RKO (cell line): ENCODE measurements at places on chromosomes 2 and 18.

- peak; percentile 61 for DNase-seq
Measured at GRCh38 chr2:230042195-230042594, 26.5 kb downstream of the SLC16A14 start.

- DNase-seq, result no peak
Measured at GRCh38 chr2:85368921-85369320, 14.4 kb downstream of the ELMOD3 start.

DNA sequence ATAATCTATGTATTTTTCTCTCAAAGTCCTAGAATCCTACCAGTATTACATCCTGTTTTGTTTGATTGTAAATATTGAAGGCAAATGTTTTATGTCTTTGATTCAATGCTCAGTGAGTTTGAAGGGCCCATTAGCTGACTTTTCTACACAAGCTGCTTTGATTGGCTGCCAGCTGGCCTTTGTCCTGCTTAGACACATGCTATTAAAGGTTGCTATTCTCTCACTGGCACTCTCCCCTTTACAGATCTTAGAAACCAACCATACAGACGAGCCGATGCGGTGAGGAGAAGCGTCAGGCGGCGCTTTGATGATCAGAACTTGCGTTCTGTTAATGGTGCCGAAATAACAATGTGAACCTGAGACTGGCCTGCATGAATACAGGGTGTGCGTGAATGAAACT, 69.7 kb downstream of the PRPF40A start:
- DNase-seq, result no peak

DNA sequence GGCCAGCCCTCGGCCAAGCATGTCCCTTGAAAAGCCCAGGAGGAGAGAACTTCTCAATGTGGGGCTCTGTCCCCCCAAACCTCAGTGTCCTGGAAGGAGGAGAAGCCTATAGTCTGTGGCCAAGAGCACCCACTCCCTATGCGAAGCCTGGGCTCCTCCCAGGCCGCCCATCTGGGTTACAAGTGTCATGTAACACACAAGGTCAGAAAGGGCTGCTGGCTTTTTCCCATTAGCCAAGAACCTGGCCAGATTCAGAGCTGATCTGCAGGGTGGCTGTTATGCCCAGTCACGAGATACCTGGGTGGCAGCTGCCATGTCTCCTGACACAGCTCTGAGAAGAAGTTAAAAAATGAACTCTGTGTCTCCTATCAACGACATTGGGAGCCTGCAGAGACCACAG, 170.7 kb downstream of the TNS1 start:
- no peak for DNase-seq

DNA sequence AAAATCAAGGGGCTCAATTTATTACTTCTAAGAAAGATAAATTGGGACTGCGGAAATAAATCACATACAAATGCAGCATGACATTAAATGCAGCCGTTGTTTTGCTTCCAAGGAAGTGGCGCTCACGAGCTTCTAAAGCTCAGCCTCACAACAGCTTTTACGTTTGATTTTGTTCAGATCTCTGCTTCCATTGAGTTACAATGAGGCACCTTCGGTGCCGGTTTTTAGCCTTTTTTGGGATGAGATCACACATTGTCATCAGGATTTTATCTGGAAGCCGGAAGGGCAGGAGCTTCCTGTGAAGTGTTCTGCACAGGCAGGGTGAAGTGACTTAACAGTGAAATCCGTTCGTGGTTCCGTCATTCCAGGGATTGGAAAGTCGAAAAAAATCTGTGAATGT, 209.8 kb downstream of the DCDC2C start:
- DNase-seq, result no peak

- no peak for DNase-seq
Measured at GRCh38 chr2:198595721-198596120, 791.3 kb downstream of the PLCL1 start.

GRCh38 chr18:10162340-10162739, 248.5 kb downstream of the VAPA start:
- no peak for DNase-seq

DNA sequence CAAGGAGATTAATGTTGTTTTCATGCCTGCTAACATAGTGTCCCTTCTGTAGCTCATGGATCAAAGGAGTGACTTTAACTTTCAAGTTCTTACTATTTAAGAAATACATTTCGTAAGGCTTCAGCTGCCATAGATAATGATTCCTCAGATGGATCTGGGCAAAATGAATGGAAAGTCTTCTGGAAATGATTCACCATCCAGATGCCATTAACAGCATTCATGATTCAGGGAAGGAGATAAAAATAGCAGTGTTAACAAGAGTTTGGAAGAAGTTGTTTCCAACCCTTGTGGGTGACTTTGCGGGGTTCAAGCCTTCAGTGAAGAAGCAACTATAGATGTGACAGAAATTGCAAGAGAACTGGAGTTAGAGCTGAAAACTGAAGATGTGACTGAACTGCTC, 17.0 kb downstream of the VRK2 start:
- DNase-seq, result peak; percentile 4

DNA sequence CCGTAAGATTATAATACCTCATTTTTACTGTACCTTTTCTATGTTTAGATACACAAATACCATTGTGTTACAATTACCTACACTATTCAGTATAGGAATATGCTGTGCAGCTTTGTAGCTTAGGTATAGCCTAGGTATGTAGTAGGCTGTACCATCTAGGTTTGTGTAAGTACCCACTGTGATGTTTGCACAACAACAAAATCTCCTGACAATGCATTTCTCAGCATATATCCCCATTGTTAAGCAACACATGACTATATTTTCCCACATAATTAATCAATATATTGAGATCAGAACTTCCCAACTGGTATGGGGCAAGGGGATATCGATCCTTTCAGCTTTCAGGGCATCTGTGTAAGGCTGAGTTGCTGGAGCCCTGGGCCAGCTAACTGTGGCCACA, 106.3 kb upstream of the OTX1 start:
- DNase-seq, result no peak

GRCh38 chr2:165475277-165476004, 5.9 kb downstream of the CSRNP3 start:
- no peak for DNase-seq

DNA sequence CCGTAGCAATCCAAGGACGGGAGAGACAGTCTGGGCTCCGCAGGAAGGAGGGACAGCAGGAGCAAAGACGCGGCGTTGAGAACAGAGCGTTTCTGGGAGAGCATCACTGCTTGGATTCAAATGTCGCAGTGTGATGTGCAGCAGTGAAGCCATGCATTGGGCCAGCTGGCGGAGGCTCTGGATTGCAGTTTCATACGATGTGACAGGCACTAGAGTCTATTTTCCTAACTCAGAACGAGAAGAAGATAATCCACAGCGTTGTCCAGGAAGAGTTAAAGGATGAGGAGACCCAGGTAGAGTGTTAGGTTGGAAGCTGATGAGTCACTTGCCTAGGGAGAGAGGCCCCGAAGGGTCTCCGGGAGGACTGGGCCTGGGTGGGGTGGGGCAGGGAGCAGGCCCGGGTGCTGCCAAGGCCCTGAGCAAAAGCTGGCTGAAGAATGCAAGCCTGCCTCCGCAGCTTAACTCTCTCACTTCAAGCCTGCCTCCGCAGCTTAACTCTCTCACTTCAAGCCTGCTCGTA, 17.7 kb upstream of the SEMA4C start:
- DNase-seq, result no peak

DNA sequence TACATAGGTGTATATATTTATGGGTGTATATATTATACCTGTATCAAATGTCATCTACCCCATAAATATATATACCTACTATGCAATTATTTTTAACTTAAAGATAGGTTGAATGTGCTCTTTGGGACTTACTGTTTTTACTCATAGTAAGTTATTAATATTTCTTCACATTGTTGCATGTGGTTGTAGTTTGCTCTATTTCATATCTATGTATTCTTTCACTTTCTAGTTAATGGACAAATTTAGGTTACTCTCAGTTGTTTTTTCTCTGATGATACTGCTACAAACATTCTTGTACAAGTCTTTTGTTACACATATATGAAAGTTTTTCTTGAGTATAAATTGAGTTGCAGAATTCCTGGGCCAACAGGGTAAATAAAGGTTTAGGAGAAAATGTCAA, 601.8 kb upstream of the ID2 start:
- no peak for DNase-seq

DNA sequence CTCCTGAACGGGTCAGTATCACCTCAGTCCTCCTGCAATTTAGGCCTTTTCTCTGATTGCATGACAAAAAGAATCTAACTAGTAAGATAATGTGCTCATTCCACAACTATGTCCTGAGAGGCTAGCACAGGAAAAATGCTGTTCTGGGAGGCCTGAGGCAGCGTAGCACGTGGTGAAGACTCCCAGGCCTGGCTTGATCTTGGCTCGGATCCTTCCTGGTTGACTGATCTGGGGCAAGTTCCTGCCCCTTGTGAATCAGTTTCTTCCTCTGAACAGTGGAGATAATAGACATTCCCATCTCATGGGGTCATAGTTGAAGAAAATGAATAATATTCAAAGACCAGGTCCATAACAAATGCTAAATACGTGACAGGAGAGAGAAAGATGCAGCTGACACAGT, 12.3 kb downstream of the FBLN7 start:
- DNase-seq, result no peak

- no peak for DNase-seq
Measured at GRCh38 chr2:177897278-177897677, 175.3 kb downstream of the PDE11A start.

DNA sequence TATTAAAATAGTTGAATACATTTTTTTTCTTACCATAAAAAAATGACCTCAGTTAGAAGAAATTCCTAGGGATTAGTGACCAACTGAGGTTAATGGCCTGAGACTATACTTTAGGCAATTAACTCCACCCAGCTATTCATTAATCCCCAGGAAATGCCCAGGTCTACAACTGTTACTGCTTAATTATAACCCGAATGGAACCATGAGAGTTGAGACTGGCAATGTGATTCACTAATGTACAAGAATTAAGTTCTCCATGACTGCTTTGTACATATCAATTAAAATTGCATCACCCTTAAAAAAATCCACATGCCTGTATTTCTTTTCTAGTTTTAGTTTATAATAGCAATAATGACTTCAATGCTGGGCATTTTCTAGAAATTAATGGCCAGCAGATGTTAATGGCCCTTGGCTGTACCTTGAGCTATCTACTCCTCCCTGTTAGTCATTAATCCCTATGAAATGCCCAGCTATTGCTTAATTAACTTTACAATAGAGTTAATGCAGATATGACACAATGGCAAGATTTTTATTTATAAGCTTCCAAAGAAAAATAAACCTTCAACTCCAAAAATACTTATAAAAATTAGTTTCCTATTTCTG, 44.1 kb downstream of the ERBB4 start:
- DNase-seq, result no peak

GRCh38 chr2:201466050-201466675, 14.6 kb downstream of the STRADB start:
- DNase-seq, result peak; percentile 27

DNA sequence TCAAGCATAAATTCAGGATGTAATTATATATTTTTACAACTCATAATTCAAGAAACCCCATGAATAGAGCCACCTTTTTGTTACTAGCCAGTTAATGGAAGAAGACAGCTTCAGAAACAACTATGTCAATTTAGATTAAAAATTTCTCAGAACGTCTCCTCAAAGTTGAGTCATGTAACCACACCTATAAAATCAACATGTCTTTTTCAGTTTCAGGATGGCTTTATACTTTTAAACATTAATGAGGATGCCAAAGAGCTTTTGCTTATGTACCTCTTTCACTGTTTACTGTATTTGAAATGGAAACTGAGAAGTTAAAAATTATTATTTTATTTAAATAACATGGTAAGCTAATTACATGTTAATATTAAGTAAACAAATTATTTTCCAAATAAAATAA, 280.1 kb downstream of the PTH2R start:
- no peak for DNase-seq

DNA sequence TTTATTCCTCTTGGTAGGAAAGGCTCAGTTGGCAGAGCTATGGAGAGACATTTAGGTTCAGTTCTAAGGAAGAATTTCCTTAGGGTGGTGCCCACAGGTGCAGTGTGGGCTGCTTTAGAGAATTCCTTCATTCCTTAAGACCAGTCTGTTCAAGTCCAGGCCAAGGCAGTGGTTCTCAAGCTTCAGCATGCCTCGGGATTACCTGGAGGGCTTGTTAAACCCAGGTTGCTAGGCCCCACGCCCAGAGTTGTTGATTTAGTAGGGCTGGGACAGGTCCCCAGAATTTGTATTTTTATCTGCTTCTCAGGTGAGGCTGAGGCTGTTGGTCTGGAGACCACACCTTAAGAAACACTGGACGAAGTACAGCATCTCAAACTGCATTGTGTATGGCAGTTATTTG, 68.9 kb downstream of the CERS6 start:
- DNase-seq, result no peak

DNA sequence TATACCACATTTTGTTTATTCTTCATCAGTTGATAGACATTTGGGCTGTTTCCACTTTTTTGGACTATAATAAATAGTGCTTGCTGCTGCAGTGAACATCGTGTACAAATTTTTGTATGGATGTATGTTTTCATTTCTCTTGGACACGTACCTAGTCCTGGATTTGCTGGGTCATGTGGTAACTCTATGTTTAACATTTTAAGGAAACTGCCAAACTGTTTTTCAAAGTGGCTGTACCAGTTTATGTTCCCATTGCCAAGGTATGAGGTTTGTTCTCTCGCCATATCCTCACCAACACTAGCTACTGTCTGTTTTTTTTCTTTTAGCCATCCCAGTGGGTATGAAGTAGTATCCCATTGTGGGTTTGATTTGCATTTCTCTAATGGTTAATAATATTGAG, 42.5 kb downstream of the GREB1L start:
- DNase-seq, result no peak

GRCh38 chr2:22420076-22420475, 964.9 kb upstream of the KLHL29 start:
- DNase-seq, result no peak

DNA sequence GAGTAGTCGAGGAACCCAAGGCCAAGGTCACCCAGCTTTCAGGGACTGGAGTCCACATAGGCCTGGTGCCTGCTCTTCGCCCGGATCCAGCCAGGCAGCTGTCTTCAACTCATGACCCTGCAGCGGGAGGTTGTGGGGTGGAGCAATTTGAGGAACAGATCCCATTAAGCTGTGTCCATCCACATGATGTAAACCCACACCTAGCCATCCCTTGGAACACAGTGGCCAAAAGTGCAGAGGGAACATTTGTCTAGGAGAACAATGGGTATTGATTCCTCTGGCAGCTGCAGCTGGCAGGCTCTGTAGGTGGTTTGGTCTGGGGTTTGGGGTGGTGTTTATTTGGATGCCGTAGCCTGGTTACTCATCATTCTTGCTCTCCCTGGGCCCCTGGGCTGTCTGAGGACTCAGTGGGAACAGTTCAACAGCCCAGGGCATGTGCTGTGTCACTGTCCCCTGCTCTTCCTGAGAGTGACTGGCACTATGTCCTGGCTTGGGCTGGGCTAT, 99.4 kb downstream of the TFCP2L1 start:
- no peak for DNase-seq
